ENCODE measurements at places on chromosomes 12 and 14.

DNA sequence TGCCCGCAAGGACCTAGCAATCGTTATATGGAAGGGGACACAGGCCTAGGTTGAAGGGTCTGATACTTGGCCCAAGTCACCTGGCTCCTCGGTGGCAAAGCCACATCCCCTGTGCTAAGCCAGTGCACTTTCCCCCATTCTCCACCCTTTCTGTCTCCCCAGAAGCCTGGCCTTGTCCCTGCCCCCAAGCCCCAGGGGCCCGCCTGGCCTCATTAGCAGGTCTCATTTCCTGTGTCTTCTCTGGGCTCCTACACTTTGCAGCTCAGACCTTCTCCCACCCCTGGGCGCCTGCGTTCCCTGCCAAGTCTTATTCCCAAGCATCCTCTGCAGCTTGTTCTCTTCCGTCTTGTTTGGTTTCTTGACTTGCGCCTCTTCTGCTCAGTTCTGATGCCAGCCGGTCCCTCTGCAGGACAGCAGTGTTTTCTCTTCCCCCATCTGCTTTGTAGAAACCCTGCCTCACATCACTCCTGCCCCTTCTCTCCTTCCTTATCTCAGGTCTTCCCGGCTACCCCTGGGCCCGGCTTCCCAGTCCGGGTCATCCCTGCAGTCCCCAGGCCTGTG is 66.7 kb downstream of the SLC24A4 start:
- no peak for DNase-seq

DNA sequence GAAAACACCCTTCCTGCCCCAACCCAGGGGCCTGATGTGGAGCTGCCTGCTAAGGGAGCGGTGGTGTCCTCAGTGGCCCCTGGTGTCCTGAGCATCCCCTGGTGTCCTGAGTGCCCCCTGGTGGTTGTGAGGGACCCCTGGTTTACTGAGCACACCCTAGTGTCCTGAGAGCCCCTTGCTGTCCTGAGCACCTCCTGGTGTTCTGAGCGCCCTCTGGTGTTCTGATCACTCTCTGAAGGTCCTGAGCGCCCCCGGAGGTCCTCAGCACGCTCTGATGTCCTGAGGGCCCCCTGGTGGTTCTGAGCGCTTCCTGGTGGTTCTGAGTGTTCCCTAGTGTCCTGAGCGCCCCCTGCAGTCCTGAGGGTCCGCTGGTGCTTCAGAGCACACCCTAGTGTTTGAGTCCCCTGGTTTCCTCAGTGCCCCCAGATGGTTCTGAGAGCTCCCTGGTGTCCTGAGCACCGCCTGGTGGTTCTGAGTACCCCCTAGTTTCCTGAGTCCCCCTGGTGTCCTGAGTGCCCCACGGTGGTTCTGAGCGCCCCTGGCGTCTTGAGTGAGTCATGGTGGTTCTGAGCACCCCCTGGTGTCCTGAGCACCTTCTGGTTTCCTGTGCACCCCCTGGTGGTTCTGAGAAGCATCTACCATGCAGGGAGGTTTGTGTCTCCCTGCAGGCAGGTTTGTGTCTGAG is 1004.2 kb downstream of the TMEM121 start:
- peak; percentile 61 for DNase-seq

DNA sequence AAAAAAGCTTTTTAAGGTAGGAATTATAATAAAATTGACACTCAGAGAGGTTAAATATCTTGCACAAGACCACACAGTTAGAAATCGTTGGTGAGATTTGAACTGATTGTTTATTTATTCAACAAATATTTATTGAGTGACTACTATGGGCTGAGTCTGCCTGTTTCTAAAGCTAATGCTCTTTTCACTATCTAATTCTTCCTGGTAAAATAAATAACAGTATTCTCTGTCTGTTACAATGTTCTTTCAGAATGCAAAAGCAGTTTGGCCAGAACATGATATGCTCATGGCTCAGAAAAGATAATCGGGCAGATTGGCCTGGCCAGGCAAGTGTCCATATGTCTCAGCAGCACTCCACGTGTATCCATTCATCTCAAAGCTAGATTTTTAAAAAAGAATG is 82.0 kb downstream of the BTG1 start:
- no peak for DNase-seq

DNA sequence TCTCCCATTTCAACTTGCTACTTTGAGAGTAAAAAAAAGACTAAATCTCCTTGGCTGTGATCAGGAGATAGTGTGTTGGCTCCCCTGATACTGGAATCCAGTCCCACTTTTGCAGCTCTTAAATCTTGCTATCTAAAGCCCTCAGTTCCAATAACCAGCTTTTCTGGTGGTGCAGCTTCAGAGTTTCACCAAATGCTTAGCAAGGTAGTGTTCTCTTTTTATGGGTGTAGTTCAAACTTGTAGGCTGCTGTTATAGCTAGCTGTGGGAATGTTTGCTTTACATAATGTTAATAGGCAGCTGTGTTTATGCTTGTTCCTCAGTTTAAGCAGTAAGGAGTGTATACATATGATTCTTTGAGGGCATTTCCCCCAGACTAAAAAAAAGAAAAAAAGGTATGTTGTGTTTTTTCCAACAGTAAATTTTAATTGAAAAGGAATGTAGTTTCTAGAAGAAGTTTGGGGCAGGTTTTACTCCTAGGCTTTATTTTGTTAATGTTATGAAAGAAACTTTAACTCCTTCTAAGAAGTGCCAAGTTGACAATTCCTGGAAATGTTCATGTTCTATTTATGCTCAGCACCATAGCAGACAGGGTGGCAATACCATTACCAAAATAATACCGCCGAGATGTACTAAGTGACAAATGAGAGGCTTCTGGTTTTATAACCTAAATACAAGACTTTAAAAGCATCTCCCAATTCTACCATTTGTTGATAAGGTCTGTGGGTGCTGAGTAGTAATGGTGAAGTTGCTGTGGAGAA is 12.1 kb downstream of the CRADD start:
- DNase-seq, result no peak

DNA sequence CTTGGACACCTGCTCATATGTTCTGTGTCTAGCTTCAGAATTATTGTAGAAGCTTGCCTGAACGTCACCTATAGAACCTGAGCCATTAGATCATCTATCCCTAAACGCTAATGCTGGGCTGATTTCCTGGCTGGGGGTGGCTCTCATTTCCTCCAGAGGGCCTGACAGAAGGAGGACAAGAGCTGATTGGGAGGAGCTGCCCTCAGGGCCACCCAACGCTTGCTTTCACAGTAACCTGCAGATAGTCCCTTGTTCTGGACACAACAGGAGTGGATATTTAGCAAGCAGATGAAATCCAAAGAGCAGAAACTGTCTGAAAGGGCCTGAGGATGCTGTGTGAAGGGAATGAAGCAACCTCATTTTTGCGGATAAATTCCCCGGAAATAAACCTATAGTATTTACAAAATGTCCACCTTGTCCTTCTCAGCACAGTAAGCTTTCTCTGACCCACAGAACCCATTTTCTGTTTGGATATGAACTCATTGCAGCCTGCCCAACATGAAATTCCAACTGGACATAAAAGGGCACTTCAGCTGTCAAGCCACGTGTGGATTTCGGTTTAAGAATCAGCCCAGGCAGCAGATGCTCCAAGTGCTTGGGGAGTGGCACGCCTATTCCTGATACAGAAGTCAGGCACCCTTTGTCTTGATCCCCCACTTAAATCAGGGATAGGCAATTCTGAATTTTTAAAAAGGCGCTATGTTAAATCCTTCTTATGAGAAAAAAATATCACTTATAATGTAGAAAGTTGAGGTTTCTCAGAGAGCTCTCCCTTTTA is 32.8 kb upstream of the TUBA1C start:
- no peak for DNase-seq

DNA sequence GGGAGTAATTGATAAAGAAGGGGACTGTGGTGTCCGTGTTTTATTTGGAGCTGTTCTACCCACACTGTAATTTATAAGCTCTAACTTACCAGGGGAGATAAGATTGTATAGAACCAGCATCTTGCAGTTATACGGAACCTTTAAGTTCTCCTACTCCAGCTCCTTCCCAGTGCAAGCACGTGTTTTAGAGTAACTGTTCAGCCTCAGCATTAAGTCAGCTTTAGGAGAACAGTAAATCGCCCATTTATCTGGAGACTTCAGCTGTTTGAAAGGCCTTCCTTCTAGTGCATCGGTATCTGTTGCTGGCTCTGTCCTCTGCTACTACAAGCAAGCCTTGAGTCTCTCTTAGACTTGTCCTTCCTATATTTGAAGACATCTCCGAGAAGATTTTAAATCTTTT is 95.6 kb downstream of the ETV6 start:
- no peak for DNase-seq

DNA sequence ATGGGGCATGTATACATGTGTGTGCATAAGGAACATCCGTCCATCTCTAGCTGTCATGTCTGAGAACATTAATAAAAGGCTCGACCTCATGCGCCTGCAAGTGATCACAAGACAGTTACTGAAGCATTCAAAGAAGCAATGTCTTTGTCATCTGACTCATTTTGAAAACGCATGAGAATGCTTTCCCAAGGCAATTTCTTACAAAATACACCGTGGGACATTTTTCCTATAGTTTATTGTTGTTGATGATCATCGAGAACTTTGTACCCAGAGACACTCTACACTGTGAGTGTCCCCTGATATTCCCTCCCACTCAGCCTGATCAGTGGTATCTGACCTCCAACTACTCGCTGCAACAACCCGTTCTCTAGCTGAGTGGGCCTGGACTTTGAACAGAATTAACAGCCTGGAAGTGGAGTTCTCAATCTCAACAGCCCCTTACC is 68.1 kb downstream of the ETV6 start:
- no peak for DNase-seq

DNA sequence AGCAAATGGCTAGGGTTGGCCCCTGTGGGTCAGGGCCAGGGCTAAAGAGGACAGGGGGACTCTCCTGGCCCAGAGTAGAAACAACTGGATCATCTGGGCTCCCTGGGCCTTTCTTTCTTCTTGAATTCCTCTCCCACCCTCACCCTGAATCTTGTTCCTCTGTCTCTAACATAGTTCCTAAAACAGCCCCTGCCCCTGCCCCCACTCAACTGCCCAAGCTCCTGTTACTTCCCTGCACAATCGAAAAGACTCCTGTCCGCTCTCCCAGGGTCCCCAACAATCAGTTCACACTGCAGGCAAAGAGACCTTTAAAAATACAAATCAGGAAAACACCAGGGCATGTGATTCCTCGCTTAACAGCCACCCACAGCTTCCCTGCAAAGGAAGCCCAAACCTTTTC is 18.0 kb upstream of the ANKRD33 start:
- no peak for DNase-seq

- no peak for DNase-seq
These were observed 306.2 kb downstream of the GALC start for GRCh38 chr14:87686746-87687145.

DNA sequence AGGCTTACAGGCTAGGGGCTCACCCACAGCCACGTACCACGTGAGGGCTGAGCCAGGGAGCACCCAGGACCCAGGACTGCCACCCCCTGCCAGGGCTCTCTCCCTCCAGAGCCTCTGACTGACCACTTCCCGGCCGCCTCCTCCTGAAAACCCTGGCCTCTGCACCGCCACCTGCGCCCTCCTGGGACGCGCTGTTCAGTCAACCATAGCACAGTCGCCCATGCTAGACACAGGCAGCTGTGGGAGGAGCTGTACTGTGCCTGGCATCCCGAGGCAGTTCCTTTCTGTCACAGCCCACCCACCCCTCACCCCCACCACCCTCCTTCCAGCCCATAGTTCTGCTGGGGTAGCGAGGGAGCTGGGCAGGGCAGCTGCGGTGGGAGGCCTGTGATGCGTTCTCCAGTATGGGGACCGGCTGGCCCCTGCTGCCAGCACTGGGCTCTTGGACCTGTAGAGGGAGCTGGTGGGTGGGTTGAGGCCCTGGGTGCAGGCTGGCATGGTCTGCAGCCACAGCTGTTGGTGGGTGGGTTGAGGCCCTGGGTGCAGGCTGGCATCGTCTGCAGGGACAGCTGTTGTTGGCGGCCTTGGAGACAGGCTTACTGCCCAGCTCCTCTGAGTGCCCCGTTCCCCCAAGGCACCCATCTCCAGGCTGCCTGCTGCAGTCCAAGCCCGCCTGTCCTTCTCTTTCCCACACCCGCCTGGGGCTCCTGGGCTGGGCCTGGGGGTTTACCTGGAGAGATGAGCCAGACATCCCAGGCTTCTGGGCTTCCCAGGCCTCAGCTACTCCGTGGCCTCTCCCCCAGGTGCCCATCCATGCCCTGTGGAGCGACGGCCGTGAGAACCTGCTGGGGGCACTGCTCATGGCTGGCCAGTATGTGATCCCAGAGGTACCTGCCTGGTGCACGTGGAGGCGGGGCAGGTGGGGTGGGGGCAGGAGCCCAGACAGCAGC is 11.5 kb downstream of the ASPG start:
- DNase-seq, result no peak

- no peak for DNase-seq
These were observed 83.4 kb downstream of the PDE3A start for GRCh38 chr12:20451761-20452160.

GRCh38 chr12:69648476-69648875 is 37.8 kb upstream of the LRRC10 start:
- no peak for DNase-seq

DNA sequence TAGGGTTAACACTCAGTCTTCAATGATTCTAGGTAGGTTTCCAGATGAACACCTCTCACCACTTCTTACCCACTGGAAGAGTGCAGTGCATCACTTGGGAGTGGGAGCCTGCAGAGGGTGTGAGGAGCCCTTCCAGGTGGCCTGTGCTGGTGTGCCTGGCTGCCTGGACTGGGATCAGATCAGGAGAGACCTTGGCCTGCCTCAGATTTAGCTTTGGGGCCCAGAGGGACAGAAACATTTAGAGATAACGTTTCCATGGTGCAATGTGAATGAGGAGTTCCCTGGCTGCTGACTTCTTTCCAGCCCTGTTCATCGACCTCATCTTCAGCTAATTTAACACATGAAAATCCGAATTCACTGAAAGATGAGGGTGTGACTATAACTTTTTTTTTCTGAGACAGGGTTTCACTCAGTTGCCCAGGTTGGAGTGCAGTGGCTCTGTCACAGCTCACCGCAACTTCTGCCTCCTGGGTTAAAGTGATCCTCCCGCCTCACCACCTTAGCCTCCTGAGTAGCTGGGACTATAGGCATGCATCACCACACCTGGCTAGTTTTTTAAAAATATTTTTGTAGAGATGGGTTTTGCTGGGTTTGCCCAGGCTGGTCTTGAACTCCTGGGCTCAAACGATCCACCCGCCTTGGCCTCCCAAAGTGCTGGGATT is 53.6 kb downstream of the SUSD6 start:
- no peak for DNase-seq

All from CD4-positive, alpha-beta T cell treated with Interleukin-4 for 1 hour (primary cell).